ENCODE measurements at places on chromosomes 13 and 19.

- peak; percentile 52 for DNase-seq
Observed at GRCh38 chr19:34501339-34502320, 20.1 kb downstream of the WTIP start.

DNA sequence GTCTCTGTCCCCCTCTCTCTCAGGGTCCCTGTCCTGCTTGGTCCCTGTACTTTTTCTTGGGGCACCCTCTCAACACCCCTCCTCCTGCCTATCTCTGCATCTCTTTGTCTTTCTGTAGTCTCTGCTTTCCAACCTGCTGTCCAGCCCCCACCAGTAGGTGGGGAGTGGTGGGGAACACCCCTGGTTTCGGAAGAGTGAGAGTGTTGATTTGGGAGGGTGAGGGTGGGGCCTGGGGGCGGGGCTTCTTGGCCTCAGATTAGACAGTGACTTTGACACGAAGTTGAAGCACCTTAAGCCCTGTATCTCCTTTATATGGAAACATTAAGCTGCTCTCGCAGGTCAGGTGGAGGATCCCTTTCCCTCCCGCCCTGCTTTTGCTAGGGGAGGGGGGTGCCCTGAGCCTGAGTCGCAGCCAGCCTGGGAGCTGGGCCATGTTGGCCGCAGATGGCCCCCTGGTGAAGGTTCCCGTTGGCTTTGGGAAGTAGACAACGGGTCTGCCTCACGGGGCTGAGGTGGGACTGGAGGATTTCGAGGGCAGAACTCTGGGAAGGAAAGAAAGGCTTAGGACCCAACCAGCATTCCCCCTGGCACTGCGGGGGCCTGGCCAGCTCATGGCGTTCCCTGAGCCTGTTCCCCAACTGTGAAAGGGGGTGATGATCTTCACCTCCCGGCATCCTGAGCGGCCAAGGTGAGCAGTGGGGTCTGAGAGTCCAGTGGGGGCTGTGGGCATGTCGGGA, at the start of gene KCNJ14:
Gene KCNJ14 (plus strand): TSS at position 404 of the 737 bp plus-strand sequence. CDS start 6,151 bp downstream, outside the sequence.
- no peak for DNase-seq

- DNase-seq: no peak
Observed at GRCh38 chr19:10006335-10006708, 4.0 kb downstream of the COL5A3 start.

GRCh38 chr13:99344610-99345208, 37.5 kb upstream of the GPR183 start:
- no peak for DNase-seq

- no peak for DNase-seq
Observed at GRCh38 chr19:13103581-13104359, 1.1 kb upstream of the LYL1 start.

DNA sequence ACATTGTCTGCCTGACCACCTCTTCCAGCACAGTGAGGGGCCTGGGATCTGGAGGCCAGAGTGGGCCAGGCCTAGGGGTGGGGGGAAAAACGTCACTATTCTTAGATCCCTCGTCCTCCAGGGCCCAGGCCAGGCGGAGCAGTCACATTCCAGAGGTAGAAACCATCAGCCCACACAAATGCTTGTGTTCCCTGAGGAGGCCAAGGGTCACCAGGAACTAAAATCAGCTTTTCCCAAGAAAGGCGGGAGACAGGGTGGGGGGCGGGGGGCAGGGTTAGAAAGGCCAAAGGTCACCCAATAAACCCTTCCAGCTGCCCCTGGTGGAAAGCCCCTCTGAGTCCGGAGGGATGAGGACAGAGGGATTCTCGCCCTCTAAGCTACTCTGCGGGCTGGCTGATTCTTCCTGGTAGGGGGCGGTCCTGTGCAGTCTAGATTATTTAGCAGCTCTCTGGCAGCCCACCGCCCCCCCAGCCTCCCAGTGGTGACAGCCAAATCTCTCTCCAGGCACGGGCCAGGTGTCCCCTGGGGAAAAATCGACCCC, 23.5 kb upstream of the CCL25 start:
- no peak for DNase-seq

GRCh38 chr19:33375156-33375836, 1.8 kb downstream of the CEBPG start:
- no peak for DNase-seq

GRCh38 chr19:5123646-5124045, 154.7 kb downstream of the KDM4B start:
- DNase-seq: no peak

DNA sequence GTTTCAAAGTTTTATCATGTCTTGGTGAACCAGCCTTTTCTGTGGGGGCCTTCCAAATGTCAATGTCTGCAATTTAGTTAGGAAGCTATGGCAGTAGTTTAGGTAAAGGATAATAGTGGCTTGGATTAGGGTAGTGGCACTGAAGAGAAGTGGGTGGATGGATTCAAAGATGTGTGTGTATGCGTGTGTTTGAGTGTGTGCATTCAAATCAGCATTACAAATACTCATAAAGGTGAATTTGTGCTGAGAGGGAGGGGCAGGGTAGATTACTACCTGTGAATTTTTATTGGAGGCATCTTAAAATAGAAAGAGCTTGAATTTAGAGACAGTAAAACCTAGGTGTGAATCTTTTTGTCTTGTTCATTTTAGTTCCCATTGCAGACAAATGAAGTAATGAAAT, 16.9 kb downstream of the NDFIP2 start:
- no peak for DNase-seq

GRCh38 chr13:52161181-52161646, 1.8 kb upstream of the NEK3 start:
- no peak for DNase-seq

DNA sequence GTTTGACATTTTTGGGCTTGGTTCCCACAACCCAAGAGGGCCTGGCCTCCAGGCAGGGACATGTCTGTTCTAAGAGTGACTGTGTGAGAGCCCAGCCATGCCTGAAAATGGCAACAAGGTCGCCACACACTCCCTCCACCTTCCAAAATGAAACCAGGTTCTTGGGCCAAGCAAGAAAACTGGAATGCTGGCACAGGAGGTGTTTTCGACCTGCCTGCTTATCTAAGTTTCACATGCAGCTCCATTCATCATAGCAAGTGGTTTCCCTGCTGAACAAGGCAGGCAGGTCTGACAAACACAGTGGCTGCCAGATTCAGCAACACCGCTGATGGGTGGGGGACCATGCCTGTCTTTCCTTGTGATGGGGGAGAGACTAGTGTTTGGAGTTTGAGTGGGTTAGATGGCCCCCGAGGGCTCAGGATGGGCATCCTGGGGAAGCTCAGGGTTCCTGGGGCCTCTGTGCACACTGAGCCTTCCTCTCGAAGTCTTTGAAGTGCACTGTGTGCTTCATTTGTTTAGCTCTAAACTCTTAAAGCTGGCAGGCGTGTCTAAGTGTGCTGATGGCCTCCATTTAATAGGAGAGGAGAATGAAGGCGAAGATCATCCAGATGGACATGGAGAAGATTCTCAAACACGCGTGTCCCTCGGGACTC, 17.9 kb upstream of the GAS6 start:
- DNase-seq: no peak

GRCh38 chr13:28533441-28534166, 38.7 kb upstream of the FLT1 start:
- no peak for DNase-seq

GRCh38 chr13:66128201-66128600, 1101.9 kb downstream of the PCDH9 start:
- no peak for DNase-seq

- no peak for DNase-seq
Observed at GRCh38 chr13:60230593-60230992, 66.9 kb upstream of the DIAPH3 start.

GRCh38 chr13:88979465-88980175, 1308.4 kb downstream of the SLITRK5 start:
- no peak for DNase-seq

DNA sequence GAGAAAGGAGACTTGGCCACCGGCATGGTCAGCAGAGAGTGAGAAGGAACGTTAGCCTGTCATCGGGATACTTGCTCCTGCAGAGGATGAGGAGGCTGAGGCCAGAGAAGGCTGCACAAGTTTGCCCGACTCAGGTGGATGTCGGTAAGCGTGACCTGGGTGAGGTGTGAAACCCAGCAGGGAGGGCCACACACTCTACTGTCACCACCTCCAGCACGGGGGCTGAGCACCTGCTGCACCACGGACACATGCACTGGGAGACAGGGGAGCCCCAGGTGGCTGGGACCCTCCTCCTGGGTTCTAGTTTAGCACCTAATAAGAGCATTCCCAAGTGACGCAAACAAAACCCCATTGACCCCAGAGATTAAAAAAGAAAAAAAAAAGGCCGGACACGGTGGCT, 17.3 kb downstream of the MLLT1 start:
- DNase-seq: no peak

- DNase-seq: no peak
Observed at GRCh38 chr13:41554626-41555386, 97.5 kb downstream of the RGCC start.

- no peak for DNase-seq
Observed at GRCh38 chr13:29817604-29818378, 32.6 kb downstream of the UBL3 start.

GRCh38 chr13:99661791-99662190, 160.5 kb downstream of the TM9SF2 start:
- no peak for DNase-seq

DNA sequence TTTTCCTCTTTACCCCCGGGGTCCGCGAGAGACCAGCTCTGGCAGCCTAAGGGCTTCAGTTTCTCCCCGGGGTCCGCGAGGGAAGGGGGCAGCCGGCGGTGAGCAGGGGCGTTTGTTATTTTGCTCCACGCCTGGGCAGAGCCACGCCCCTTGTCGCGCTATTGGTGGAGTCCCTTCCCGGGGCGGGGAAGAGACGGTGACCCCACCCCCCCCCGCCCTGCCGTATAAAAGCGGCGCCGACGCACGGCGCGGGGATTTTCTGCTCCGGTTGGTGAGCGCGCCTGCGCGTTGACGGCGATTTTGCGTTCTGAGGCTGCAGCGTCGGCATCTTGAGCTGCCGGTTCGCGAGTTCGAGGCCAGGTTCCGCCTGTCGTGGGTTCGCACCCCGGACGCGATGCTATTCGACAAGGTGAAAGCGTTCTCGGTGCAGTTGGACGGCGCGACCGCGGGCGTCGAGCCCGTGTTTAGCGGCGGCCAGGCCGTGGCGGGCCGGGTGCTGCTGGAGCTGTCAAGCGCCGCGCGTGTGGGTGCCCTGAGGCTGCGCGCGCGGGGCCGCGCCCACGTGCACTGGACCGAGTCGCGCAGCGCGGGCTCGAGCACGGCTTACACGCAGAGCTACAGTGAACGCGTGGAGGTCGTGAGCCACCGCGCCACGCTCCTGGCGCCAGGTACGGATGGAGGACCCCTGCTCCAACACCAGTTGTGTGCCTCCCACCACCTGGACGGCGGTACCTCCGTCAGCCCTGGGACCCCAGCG, at the start of gene ARRDC2:
Gene ARRDC2 (plus strand): TSS at position 254 of the 757 bp plus-strand sequence. CDS start 141 bp downstream, at position 395.
- no peak for DNase-seq

DNA sequence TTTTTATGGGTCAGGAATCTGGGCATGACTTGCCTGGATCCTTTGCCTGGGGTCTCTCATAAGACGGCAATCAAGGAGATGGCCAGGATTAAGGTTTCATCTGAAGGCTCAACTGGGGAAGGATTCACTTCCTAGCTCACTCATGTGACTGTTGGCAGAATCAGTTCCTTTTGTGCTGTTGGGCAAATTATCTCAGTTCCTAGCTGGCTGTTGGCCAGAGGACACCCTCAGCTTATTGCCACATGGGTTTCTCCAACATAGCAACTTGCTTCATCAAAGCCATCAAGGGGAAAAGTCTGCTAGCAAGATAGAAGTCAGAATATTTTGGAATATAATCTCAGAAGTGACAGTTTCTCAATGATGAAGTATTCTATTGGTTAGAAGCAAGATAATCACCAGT, 12.2 kb upstream of the EVI5L start:
- DNase-seq: no peak

DNA sequence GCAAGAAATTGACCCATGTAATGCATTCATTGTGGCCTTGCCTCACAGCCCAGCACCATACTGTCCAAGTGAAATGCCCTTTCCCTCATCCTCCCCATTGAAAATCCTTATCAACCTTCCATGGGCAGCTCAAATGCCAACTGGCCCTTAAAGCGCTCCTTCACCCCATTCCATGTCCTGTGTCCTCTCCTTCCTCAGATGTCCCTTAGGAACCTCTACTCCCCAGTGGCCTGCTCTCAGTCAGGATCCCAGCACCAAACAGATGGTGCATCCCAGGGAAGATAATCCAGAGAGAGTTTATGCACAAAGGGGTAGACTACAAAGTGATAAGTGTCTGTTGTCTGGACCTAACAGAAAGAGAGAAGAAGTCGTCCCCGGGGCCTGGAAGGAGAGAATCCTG, 407.4 kb upstream of the ZNF507 start:
- no peak for DNase-seq

DNA sequence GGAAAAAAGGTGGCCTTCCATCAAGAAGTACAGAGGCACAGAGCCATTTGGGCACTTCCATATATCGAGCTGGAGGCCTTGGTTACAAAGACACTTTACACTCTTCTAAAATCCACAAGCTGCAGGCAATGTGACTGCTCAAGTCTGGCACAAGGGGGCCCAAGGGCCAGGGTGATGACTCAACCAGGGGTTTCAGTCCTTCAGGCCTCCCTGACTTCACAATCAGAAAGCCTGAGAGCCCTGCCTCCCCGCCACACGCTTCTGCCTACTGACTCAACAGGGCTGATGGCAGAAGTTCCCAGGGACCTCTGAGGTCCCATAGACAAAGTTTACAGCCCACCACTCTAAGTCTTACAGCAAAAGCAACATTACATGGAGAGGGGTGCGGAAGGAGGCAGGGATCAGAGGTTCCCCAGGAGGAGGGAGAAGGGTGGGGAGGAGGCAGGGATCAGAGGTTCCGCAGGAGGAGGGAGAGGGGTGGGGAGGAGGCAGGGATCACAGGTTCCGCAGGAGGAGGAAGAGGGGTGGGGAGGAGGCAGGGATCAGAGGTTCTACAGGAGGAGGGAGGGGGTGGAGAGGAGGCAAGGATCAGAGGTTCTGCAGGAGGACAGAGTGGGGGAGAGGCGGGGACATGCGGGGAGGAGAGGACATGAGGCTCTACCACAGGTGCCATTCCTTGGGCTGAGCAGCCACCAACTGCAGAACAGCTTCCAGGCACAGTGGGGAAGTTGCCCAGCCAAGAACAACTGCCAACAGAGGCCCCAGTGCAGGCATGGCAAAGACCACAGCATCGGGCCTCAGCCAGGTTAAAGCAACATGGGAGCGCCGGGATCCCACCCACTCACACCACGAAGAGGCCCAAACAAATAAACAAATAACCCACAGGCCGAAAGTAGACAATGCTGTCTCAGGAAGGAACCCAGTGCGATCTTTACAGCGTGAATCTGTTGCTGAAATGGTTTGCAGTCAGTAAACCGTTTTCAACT, 52.0 kb downstream of the SLC7A1 start:
- DNase-seq: no peak

DNA sequence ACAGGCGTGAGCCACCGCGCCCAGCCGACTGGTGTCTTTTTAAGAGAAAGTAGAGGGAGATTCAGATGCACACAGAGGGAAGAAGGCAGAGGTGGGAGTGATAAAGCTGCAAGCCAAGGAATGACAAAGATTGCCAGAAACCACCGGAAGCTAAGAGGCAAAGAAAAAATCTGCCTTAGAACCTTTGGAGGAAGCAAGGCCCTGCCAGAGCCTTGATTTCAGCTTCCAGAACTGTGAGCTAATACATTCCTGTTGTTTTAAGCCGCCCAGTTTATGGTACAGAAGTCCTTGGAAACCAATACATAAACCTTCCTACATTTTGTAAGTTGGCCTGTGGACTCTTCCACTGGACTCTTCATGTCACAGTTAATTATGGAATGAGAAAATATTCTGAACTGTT, 71.7 kb upstream of the SOX21 start:
- DNase-seq: no peak
